Type B pancreatic cell (in vitro differentiated cells): ENCODE measurements at places on chromosomes 11 and 22. TPM values are rescaled to one million over a fixed set of nuclear protein-coding genes. Genes with fewer than 3 reads are reported as not detected.
A peak's percentile ranks its signal among the peaks of the same experiment; 100 is the strongest.

DNA sequence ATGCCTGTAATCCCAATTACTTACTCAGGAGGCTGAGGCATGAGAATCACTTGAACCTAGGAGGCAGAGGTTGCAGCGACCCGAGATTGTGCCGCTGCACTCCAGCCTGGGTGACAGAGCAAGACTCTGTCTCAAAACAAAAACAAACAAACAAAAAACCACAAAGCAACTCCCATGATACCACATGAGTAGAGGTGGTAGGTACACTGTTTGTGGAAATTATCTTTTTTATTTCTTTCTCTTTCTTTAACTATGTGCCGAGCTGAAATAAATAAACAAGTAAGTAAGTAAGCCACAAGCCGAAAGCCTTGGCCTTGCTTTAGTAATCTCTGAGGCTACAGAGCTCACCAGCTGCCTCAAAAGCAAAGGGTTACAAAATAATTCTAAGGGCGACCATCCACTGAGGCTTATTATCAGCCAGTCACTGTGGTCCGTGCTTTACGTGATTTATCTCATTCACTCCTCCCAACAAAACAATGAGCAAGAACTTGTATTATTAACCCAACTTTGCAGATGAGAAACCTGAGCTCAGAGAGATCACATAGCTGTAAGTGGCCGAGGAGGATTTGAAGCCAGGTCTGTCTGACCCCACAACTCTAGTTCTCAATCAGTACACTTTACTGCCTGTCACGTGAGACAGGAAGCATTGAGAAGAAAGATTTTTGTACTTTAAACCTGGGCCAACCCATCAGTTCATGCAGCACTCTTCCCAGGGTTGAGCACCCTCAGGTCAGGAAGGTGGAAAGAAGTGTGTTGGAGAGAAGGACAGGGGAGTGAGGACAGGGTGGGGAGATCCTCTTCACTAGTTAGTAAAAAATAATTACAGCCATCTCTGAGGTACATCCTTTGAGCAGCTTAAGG lies 69.8 kb upstream of the MTMR2 start:
- H3K27ac ChIP-seq = peak overlapping the region; percentile 44
- DNase-seq = no peak
- H3K27me3 ChIP-seq = no peaks in the 10 kb centered on the region
- H3K4me1 ChIP-seq = peaks cover 29% of the 10 kb centered on the region
- H3K36me3 ChIP-seq = peaks cover 21% of the 10 kb centered on the region
- no peak overlapping the region for H3K4me3 ChIP-seq

DNA sequence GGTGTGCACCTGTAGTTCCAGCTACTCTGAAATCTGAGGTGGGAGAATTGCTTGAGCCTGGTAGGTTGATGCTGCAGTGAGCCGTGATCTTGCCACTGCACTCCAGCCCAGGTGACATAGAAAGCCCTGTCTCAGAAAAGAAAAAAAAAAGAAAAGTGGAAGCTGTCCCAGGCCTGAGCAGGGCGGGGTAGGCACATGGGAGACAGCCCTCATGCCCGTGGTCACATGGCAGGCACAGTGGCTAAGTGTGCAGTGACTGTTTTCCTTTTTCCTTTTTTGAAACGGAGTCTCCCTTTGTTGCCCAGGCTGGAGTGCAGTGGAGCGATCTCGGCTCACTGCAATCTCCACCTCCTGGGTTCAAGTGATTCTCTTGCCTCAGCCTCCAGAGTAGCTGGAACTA lies 7.8 kb downstream of the OTUB1 start:
- H3K4me1 ChIP-seq = peaks cover 7% of the 10 kb centered on the region
- no peak for DNase-seq
- H3K27me3 ChIP-seq = no peaks in the 10 kb centered on the region
- no peak overlapping the region for H3K27ac ChIP-seq

GRCh38 chr11:112748713-112749543 lies 212.3 kb upstream of the NCAM1 start:
- DNase-seq = no peak
- H3K27ac ChIP-seq = no peak overlapping the region

DNA sequence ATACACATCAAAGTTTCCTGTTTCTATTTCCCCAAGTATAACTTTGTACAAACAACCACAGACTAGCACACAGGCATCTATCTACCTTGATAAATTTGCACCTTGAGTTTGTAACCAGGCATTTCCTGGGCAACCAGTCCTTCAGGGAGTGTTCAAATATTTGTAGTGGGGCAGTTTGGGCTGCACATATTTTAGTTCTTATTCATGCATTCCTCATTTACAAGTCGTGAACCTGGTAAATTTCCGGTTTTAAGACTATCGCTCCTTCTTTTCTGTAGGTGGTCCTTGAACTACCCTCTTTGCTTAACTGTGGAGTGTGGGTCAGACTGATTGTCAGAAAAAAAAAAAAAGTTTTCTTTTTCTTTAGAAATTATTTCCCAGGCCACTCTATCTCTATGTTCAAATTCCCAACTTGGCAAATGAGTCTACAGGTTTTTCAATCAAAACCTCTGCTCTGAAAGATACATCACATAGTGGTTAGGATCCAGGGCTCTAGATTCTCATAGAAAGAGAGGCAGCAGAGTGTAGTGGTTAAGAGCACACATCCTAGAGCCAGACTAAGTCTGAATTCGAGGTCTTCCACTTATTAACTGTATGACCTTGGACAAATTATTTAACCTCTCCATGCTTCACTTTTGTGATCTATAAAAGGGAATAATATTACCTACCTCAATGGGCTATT lies 201.5 kb downstream of the SOX6 start:
- peak overlapping the region; percentile 66 for H3K4me3 ChIP-seq
- peaks cover 24% of the 10 kb centered on the region for H3K4me1 ChIP-seq
- no peaks in the 10 kb centered on the region for H3K36me3 ChIP-seq
- no peaks in the 10 kb centered on the region for H3K27me3 ChIP-seq
- DNase-seq = no peak
- peak overlapping the region; percentile 92 for H3K27ac ChIP-seq

The TMEM126A gene
- total RNA-seq = 22.7 and 25.6 TPM in 2 replicates

The SHANK3 gene
- 6.8 and 13.1 TPM in 2 replicates for total RNA-seq
